Right atrium auricular region (tissue), 2 donors: ENCODE measurements at places on chromosomes 12 and 14.

- no peak for DNase-seq
These were observed 24.0 kb downstream of the FAM222A start for GRCh38 chr12:109737631-109738030.

- no peak for DNase-seq
These were observed 86.2 kb upstream of the SSTR1 start for GRCh38 chr14:38121320-38122020.

GRCh38 chr14:76826122-76826521 lies at the start of gene LRRC74A:
TSS of gene LRRC74A (plus strand) at chr14:76826408. CDS start at chr14:76826698, 290 bp downstream.
- DNase-seq, result no peak

DNA sequence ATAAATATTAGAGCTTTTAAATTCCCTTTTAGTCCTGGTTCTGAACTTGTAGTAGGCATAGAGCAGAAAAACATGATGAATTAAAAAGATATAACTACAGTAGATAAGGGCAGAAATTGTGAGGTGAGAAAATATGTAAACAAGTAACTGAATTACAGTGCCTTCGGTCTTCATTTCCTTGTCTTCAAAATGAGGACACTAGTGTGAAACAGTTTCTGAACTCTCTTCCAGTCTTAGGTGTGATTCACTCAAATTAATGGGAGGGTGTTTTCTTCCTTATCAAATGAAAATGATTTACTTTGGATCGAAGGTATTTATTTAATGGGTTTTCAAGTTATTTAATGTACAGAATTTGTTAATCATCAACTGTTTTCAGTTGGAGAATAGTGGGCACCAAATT lies 1.5 kb downstream of the FGD4 start:
- DNase-seq, result no peak

DNA sequence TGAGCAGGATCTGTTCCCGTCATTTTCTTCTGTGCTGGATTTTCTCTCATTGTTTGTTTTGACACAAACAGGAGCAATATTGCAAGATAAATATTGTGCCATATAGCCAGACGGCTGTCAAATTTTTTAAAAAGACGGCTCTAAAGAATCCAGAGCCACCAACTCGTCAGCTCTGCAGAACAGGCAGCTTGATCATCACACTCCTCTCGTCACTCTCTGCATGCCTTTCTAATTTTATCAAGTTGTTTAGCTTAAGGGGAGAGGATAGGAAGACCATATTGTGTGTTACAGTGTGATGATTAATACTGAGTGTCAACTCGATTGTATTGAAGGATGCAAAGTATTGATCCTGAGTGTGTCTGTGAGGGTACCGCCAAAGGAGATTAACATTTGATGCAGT lies 562.8 kb downstream of the GALC start:
- DNase-seq, result no peak

DNA sequence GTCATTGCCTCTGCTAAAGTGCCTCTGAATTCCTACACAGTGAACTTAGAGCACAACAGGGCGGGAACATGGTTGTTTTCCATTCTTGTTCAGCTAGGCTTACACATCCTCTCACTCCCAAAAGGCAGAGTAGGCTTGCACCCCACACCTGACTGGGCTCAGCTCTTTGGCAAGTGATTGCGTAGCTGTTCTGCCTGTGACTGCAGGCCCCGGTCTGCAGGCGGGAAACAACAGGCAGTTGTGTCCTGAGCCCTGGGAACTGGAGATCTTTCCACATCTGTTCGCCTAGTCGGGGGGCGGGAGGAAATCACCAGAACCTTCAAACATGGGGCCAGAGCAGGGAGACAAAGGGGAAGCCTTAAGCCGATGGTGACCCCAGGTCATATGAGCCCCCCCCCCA lies 274.7 kb downstream of the ZFP36L1 start:
- peak; percentile 57 for DNase-seq

DNA sequence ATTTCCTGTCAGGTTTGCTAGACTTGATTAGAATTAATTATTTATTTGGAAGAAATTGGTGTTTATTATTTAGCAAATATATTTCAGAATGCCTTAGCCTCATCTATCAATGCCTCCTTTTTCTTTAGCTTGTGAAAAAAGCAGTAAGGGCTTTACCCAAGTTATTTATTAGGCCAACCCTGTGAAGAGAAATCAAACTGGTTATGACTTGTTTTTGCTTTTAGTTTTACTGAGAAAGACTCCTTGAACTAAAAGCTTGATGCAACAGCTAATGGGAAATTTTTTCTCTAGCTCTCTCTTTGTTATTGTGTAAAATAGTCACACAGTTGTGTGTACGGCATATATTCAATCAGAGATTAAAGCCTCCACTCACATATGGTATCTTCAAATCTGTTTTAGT lies 306.8 kb downstream of the DIO2 start:
- no peak for DNase-seq

- DNase-seq, result no peak
These were observed 48.9 kb downstream of the GALNT8 start for GRCh38 chr12:4769073-4769472.

- DNase-seq, result no peak
These were observed 40.0 kb downstream of the NUAK1 start for GRCh38 chr12:106098691-106099200.

DNA sequence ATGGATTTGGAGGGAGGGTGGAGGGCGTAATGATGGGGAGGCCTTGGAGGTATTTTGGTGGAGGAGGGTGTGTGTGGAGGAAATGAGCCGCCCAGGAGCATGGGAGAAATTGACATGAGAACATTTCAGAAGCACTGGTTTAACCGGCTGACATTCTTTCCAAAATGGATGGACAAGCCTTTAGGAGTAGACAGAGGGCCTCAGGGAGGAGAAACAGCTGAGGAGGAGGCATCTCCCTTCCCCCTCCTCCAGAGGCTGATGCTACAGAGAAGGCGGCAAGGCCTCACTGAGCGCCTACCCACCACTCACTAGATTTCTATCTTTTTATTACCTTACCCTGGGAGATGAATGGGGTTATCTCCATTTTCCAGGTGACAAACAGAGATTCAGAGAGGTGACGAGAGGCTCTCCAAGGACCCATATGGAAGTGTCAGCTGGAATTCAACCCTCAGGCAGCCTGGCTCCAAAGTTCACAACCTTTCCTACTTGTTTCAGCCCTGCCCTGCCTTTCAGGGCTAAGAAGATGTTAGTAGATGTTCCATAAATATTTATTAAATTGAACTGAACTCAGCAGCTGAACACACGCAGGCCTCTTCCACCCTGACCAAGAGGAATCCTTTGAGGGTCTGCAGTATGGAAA lies 289.6 kb downstream of the ZFP36L1 start:
- DNase-seq, result no peak

DNA sequence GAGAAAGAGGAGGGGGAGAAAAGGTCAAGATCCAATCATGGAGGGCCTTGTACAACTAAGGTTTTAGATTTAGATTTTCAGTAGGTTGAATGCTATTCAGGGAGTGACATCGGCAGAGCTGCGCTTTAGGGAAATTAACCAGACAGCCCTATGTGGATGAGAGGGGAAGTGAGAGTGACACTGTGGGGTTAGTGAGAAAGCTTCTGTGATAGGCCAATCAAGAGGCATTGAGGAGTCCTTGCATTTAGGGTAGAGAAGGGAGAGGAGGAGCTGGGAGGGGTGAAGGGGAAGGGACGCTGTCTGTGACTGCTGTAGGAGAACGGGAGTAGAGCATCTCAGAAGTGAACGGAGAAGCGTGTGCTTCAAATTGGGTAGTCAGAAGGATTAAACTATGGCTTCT lies 3.4 kb downstream of the HSD17B6 start:
- DNase-seq, result no peak

GRCh38 chr14:50301914-50302313 lies 10.1 kb downstream of the L2HGDH start:
- DNase-seq, result no peak

GRCh38 chr14:67417633-67418032 lies 5.7 kb upstream of the PLEK2 start:
- DNase-seq, result no peak

GRCh38 chr14:40099316-40099715 lies 667.1 kb upstream of the FBXO33 start:
- DNase-seq, result no peak

- no peak for DNase-seq
These were observed 26.2 kb upstream of the TRIM9 start for GRCh38 chr14:51121096-51121495.

- DNase-seq, result no peak
These were observed 3.3 kb downstream of the ZNF664 start for GRCh38 chr12:123976227-123976826.

GRCh38 chr12:89324437-89324836 lies 27.9 kb downstream of the DUSP6 start:
- DNase-seq, result no peak

- DNase-seq, result no peak
These were observed 153.7 kb upstream of the IGF1 start for GRCh38 chr12:102633981-102634605.

DNA sequence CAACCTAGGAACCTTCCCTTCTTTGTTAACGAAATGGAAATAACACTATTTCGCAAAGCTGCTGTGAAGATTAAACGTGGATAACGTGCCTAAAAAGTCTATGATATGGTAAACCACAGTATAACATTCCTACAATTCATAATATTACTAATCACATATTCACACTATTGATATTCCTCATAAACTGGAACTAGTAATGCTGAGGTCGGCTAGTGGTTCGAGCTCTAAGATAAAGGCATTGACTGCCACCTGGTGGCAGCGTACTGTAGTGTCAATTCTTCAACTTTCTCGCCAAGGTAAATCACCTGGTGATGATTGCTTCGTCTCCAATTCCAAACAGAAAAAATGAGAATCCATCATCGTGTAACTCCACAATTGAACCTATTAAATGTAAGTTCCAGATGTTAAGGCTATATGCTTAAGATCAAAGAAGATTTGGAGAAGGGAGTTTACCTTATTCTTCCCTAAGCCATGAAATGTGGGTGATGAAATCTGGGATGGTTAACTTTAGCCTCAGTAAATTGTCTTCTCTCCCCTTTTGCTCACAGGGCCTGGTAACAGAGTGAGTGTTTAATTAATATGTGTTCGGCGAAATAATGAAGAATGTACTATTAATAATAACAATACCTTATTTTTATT lies 197.5 kb upstream of the TMEM132C start:
- no peak for DNase-seq

DNA sequence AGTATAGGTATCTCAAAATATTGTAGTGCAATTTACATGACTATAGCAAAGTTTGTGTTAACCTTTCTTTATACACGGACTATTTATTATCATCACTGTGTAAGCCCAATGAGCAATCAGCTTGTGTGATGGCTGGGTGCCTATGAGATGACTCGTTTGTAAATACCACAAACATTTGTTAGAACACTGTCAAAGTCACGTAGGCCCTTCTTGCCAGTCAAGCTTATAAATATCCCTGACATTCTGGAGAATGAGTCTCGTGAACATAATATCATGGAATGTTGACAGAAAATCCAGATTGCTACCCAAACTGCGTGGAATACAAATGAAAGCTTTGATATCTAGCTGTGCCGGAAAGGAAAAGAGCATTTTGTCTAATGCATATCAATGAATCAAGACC lies 648.3 kb upstream of the MDGA2 start:
- DNase-seq, result no peak

DNA sequence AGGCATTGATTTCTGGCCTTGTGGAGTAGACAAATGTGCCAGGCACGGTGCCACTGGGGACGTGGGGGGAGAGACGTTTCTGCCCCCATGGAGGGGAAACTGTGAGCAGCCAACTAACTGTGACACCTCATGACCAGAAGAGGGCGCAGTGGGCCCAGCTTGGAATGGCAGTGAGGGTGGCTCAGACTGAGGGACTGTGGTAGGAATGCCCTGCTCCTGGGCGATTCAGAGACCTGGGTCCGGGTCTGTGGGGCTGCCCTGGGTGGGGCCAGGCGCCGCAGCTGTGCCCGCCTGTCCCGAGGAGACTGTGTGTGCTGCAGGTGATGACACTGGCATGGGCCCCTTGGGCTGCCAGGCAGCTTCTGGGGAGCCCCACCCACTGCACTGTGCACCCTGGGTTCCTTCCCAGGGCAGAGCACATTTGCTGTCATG lies 60.6 kb downstream of the SLC25A47 start:
- no peak for DNase-seq

DNA sequence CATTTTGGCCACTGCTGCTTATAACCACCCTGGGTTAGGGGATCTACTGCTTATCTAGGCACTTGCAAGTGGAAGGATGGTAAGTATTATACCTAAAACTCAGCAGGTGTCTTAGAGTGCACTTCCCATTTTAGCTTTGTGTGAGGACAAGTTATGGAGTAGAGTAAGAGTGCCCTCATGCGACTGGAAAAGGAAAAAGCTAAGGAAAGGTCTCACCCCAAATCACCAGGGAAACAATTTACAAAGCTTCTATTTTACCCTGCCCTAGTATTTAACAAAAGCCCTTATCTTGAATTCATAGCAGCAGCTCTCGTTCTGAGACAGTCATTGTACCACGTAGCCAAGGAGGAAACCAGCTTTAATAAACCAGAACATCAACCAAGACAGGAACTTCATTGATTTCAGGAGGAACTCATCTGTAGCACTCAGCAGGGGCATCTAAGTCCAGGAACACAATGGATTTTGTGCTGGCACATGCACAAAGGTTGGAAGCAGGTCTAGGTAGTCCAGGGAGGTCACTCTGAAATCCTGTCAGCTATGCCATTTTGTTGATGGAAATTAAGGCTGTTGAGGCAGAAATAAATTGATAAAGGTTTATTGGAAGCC lies 2.9 kb downstream of the RDH12 start:
- DNase-seq, result no peak

DNA sequence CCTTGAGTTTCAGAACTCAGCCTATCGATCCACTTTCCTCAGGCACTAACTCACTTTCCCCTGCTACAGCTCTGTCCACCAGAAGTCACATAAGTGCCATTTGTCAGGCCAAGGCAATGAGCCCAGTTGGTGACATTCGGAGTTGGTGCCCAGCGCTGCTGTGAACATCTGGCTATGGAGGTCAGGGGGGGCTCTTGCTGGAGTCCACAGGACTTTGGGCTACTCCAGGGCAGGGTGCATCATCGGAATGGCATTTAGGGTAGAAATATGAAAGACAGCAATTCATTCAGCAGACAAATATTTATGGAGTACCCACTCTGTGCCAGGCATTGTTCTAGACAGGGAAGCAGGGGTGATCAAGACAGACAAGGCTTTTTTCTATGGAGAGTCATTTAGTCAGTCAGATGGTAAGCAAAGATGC lies 1.5 kb upstream of the PPP1CC start:
- DNase-seq, result peak; percentile 56

GRCh38 chr12:38424436-38424835 lies 107.9 kb downstream of the ALG10B start:
- no peak for DNase-seq

DNA sequence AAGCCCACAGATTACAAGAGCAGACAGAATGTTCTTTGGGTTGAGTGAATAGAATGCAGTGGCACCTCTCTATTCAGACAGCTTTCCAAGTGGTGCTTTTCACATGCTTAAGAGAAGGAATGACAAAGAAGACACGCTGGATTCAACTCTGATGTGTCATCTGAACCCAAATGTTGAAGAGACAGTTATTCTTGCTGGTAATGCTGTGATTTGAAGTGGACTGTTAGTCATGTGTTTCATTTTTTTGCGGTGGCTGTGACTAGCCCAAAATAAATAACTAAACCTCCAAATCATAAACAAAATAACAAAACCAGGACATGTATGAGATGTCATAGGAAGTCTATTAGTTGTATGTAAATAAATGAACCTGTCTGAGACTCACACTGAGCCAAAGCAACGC lies 391.8 kb upstream of the PRICKLE1 start:
- DNase-seq, result no peak

- peak; percentile 64 for DNase-seq
These were observed 36.3 kb upstream of the NPFF start for GRCh38 chr12:53543539-53543938.
